ENCODE measurements at places on chromosomes 6 and 20. TPM values are rescaled to one million over a fixed set of nuclear protein-coding genes. Genes with fewer than 3 reads are reported as not detected.

Gene EYS
- 0.47 TPM for polyA plus RNA-seq

Gene SLC2A10
- polyA plus RNA-seq: 16.1 TPM

DNA sequence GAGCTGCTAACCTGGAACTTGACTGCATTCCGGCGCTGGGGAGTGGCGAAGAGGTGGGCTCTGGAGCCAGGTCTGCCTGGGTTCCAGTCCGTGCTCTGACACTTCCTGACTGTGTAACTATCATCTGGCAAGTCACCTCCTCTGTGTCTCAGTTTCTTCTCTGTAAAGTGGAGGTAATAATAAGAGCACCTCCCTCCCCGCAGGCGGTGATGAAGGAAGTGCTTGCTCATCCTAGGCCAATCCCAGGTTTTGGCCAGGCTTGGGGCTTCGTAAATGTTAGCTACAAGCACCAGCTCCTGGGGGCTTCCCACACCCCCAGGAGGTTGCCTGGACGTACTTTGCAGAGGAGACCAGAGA, 32.8 kb downstream of the SNAI1 start:
- DNase-seq: no peak

DNA sequence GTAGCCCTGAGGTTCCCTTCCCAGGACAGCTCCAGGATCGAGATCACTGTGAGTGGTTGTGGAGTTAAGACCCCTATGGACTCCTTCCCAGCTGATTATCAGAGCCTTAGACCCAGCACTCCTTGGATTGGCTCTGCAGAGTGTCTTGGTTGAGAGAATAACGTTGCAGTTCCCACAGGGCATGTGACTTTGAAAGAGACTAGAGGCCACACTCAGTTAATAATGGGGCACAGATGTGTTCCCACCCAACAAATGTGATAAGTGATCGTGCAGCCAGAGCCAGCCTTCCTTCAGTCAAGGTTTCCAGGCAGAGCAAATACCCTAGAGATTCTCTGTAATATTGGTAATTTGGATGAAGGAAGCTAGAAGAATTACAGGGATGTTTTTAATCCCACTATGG, 5.2 kb upstream of the BTN2A2 start:
- DNase-seq: no peak

DNA sequence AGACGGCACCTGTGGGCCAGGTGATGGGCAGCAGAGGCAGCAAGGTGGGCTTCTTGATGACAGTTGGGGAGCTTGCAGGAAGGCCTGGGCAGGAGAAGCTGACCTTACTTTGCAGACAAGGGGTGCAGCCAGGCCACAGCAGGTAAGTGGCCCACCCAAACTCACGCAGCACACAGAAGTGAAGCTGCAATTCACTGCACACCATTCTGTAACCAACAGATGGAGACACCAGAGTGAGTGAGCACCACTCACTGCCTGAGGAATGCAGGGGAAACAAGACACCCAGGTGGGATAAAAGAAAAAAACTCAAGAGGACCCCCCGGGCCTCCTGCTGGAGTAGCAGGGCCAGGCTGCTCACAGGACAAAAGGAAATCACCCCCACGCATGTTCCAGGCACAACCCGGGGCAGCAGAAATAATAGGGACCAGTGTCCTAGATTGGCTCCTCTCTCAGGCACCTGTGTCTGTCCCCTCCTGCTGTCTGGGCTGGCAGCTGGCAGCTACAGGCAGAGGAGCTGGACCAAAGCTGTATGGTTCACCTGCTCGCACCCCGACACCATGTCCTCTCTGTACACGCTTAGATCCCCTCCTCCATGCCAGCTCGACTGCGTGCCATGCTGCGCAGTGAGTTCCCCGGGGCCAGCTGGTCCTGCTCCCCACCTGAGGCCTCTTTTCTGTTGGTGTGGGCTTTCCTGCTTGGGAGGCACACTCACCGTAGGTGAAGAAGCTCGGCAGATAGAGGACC, 4.9 kb downstream of the MTCH1 start:
- DNase-seq: no peak

Data from forelimb muscle (tissue), 1 donor.